ENCODE measurements at places on chromosomes 6 and 20. TPM values are rescaled to one million over a fixed set of nuclear protein-coding genes. Genes with fewer than 3 reads are reported as not detected.

- no peaks in the 10 kb centered on the region for H3K27me3 ChIP-seq
- H3K27ac ChIP-seq, result no peak overlapping the region
- no peak overlapping the region for H3K4me3 ChIP-seq
- H3K36me3 ChIP-seq, result no peaks in the 10 kb centered on the region
Observed at GRCh38 chr20:13280609-13281324, 59.7 kb downstream of the ISM1 start.

- no peak overlapping the region for H3K27ac ChIP-seq
- no peak for DNase-seq
- H3K4me3 ChIP-seq, result no peak overlapping the region
Observed at GRCh38 chr6:53918854-53919510, 124.2 kb downstream of the LRRC1 start.

DNA sequence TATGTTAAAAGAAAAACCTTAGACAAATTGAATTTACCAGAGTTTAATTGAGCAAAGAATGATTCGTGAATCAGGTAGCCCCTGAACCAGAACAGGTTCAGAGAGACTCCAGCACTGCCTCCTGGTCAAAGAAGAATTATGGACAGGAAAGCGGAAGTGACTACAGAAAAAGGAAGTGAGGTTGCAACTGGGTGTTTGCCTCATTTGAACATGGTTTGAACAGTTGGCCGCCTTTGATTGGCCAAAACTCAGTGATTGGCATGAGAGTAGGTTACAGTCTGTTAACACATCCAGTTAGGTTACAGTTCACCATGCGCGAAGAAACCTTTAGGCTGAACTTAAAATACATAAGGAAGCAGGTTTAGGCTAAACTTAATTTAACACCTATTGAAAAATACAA, 248.8 kb downstream of the TFAP2A start:
- peaks cover 21% of the 10 kb centered on the region for H3K4me1 ChIP-seq
- no peak overlapping the region for H3K4me3 ChIP-seq
- H3K36me3 ChIP-seq, result peaks cover under 1% of the 10 kb centered on the region
- H3K27me3 ChIP-seq, result no peaks in the 10 kb centered on the region

- H3K27ac ChIP-seq, result peak overlapping the region; percentile 65
- H3K27me3 ChIP-seq, result no peaks in the 10 kb centered on the region
- peaks cover 16% of the 10 kb centered on the region for H3K36me3 ChIP-seq
- DNase-seq, result no peak
- H3K4me3 ChIP-seq, result no peak overlapping the region
Observed at GRCh38 chr20:62159839-62160238, 16.3 kb downstream of the SS18L1 start.

- peaks cover 7% of the 10 kb centered on the region for H3K36me3 ChIP-seq
- no peak overlapping the region for H3K27ac ChIP-seq
- peaks cover 31% of the 10 kb centered on the region for H3K4me1 ChIP-seq
- no peaks in the 10 kb centered on the region for H3K27me3 ChIP-seq
Observed at GRCh38 chr6:13470238-13471140, 16.9 kb downstream of the GFOD1 start.

GRCh38 chr6:71983131-71983530, 96.8 kb downstream of the RIMS1 start:
- H3K27me3 ChIP-seq, result no peaks in the 10 kb centered on the region
- no peak for DNase-seq
- no peak overlapping the region for H3K4me3 ChIP-seq
- no peaks in the 10 kb centered on the region for H3K36me3 ChIP-seq
- no peak overlapping the region for H3K27ac ChIP-seq

- H3K27me3 ChIP-seq, result no peaks in the 10 kb centered on the region
- H3K36me3 ChIP-seq, result peaks cover 19% of the 10 kb centered on the region
- no peaks in the 10 kb centered on the region for H3K4me1 ChIP-seq
- H3K4me3 ChIP-seq, result no peak overlapping the region
- no peak overlapping the region for H3K27ac ChIP-seq
Observed at GRCh38 chr6:121806116-121806515, 370.7 kb downstream of the GJA1 start.

GRCh38 chr6:97822632-97823031, 539.6 kb upstream of the MMS22L start:
- H3K4me1 ChIP-seq, result peaks cover 59% of the 10 kb centered on the region
- H3K27me3 ChIP-seq, result no peaks in the 10 kb centered on the region
- peak overlapping the region; percentile 93 for H3K27ac ChIP-seq
- H3K36me3 ChIP-seq, result peaks cover 3% of the 10 kb centered on the region
- H3K4me3 ChIP-seq, result peak overlapping the region; percentile 11
- DNase-seq, result no peak

DNA sequence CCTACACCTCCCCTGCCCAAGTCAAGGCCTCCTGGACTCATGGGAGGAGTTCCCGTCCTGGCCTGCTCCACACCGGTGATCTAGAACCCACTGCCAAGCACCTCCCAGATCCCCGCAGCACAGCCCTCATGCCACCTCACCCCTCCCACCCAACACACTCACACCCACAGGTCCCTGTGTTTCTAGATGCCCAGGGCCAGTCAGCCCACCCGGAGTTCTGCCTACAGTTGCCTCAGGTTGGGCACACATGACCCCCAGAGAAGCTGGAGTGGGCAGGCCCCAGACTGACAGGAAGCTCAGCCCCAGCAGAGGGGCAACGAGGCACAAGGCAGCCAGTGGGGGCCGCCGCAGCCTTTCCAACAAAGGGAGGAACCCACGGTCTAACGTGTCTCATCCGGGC, 29.6 kb downstream of the RRBP1 start:
- no peak overlapping the region for H3K4me3 ChIP-seq
- DNase-seq, result no peak
- peak overlapping the region; percentile 84 for H3K27ac ChIP-seq
- H3K27me3 ChIP-seq, result no peaks in the 10 kb centered on the region

DNA sequence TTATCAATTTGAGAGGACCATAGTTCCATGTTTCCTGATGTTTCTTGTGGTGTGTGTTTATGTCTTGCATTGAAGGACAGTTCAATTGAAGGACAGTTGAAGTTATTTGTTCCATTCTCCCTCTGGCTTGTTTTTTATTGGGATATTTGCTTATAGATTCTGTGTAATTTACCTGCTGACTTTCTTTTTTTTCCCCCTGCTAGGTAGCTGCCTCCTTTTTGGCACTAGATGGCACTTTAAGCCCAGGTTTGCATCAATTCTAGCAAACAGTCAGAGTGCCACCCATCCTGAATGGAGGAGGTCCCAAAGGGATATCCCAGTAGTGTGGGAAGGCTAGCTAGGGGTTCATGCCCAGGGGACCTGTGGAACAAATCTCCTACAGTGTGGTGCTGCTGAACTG, 78.1 kb downstream of the CFAP61 start:
- H3K36me3 ChIP-seq, result peaks cover 33% of the 10 kb centered on the region
- H3K27ac ChIP-seq, result no peak overlapping the region
- no peaks in the 10 kb centered on the region for H3K4me1 ChIP-seq

GRCh38 chr20:37505263-37506151, 15.5 kb upstream of the NNAT start:
- 0 out of 2 replicates have a peak, but pooled peaks cover under 1% of the 10 kb centered on the region for H3K4me1 ChIP-seq
- H3K36me3 ChIP-seq, result no peaks in the 10 kb centered on the region
- no peak for DNase-seq
- H3K4me3 ChIP-seq, result no peak overlapping the region
- no peak overlapping the region for H3K27ac ChIP-seq

DNA sequence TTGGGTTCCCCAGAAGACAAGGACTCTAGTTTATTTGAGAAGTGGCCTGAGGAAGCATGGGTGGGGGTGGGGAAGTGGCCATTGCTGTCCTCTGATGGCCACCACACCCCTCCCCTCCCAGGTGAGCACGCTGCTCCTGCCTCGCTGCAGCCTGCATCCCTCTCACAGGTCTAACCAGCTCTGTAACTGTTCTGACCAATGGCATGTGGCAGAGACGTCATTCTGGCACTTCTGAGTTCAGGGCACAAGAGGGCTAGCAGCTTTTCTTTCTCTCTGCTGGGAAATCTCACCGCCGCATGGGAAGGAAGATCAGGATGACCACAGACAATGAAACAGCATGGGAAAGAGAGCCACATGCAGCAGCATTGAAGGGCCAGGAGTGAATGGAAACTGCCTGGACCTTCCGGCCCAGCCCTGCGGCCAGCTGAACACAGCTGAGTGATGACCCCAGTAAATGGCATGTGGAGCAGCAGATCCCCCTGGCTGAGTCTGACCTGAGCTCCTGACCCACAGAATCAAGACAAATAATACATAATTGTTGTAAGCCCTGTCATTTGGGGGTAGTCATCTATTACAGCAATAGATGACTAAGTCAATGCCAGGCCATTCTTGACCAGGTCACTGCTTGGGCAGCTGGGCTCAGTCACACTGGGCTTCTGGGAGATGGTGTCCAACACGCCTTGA, 179.8 kb downstream of the LINC00237 start:
- no peak for DNase-seq
- H3K27ac ChIP-seq, result no peak overlapping the region
- H3K4me1 ChIP-seq, result peaks cover 8% of the 10 kb centered on the region
- H3K27me3 ChIP-seq, result peaks cover 8% of the 10 kb centered on the region

GRCh38 chr6:17473554-17473953, 80.2 kb downstream of the CAP2 start:
- DNase-seq, result no peak
- no peak overlapping the region for H3K4me3 ChIP-seq
- peaks cover 3% of the 10 kb centered on the region for H3K4me1 ChIP-seq
- no peaks in the 10 kb centered on the region for H3K36me3 ChIP-seq
- H3K27me3 ChIP-seq, result no peaks in the 10 kb centered on the region

- peaks cover 34% of the 10 kb centered on the region for H3K36me3 ChIP-seq
- H3K4me1 ChIP-seq, result no peaks in the 10 kb centered on the region
- no peak overlapping the region for H3K4me3 ChIP-seq
Observed at GRCh38 chr20:25270829-25271251, 23.0 kb downstream of the PYGB start.

DNA sequence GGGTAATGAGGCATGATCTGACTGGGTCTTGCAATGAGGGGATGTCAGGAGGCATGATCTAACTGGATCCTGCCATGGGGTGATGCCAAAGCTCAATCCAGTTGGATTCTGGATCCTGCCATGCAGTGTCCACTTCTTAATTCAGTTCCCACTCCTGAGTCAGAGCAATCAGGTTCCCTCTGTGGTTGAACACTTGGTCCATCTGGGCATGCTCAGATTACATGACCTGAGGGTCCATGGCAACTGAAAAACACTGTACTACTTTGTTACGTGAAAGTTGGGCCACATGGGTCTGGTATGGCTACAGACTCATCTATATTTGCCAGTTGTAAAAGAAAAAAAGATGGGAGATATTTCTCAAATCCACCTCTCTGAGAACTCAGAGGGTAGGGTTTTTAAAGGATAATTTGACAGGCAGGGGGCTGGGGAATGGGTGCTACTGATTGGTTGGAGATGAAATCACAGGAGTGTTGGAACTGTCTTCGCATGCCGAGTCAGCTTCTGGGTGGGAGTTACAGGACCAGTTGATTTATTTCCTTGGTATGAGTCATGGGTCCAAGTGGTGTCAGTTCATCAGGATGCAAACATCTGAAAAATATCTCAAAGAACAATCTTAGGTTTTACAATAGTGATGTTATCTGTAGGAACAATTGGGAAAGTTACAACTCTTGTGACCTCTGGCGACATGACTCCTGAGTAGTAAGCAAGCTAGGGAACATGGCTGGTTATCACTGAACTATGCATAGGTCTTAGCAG, 21.6 kb downstream of the C6orf163 start:
- peaks cover 36% of the 10 kb centered on the region for H3K36me3 ChIP-seq
- H3K27ac ChIP-seq, result no peak overlapping the region
- no peaks in the 10 kb centered on the region for H3K4me1 ChIP-seq

DNA sequence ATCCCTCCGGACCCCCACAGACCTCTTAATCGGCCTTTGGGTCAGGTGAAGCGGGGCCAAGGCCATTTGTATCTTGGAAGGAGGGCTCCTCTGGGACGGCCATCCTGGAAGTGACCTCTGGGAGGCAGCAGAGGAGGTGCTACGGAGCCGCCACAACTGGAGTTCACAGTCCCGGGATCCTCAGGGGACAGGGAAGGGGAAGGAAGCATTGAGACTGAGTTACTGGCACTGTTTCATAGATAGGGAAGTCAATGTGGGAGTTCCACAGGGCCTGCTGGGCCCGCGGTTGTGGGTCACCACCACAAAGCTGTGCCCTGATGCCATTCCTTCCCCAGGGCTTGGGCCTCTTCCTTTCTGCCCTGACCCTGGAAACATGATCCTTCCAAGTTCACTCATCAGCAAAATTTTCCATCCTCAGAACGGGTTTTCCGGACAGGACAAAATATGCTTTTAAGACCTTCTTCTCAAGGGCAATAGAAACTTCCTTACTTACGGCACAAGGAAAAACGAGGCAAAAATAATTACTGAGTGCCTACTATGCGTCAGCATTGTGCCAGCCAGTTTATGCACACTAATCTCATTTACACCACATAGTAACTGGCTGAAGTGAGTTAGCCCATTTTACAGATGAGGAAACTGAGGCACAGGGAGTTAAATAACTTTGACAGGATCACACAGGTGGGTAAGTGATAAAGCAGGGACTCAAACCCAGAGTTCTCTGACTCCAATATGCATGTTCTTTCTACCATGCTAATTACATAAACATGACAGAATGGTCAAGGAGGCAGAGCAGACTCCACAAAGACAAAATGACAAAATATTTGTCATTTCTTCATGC, 143.8 kb downstream of the UNC5CL start:
- no peaks in the 10 kb centered on the region for H3K36me3 ChIP-seq
- peaks cover 47% of the 10 kb centered on the region for H3K27me3 ChIP-seq
- no peak overlapping the region for H3K27ac ChIP-seq
- H3K4me1 ChIP-seq, result peaks cover 12% of the 10 kb centered on the region

GRCh38 chr6:43673444-43674084, 14.0 kb downstream of the MRPS18A start:
- no peaks in the 10 kb centered on the region for H3K27me3 ChIP-seq
- peaks cover 20% of the 10 kb centered on the region for H3K4me1 ChIP-seq
- no peak overlapping the region for H3K4me3 ChIP-seq
- H3K36me3 ChIP-seq, result peaks cover 59% of the 10 kb centered on the region
- no peak overlapping the region for H3K27ac ChIP-seq
- DNase-seq, result no peak

DNA sequence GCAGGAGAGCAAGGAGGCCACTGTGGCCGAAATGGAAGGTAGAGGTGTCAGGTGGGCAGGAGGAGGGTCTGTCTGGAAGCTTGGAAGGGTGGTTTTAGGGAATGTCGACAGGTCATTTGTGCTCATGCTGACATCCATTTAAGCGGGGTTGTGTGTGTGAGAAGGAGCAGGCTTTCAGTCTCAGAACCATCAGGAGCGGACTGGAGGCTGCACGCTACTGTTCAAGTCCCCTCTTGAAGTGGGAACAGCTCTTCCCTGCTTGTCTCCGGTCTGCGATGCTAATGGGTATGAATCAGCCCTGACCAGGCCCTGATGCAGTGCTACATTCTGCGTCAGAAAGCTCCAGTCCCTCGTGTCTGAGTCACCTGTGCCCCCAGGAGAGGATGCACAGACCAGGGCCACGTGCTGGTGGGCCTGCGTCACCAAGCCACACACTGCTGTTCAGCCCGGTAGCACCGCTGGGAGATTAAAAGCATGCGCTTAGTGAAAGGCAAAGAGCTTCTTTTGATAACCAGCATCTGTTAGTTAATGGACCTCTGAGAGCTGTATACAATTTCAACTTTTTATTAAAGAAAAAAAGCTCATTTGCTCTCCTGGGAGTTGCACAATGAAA, 58.0 kb downstream of the APCDD1L start:
- H3K27me3 ChIP-seq, result no peaks in the 10 kb centered on the region
- no peak for DNase-seq
- H3K4me3 ChIP-seq, result no peak overlapping the region
- H3K27ac ChIP-seq, result no peak overlapping the region

GRCh38 chr6:66926060-66926459, 1219.0 kb upstream of the EYS start:
- no peak for DNase-seq
- peaks cover 14% of the 10 kb centered on the region for H3K27me3 ChIP-seq
- peaks cover 4% of the 10 kb centered on the region for H3K4me1 ChIP-seq
- no peak overlapping the region for H3K27ac ChIP-seq
- peaks cover 71% of the 10 kb centered on the region for H3K36me3 ChIP-seq
- no peak overlapping the region for H3K4me3 ChIP-seq

SMLR1 gene
- not detected for total RNA-seq

NDRG3 gene
- total RNA-seq, result 26.0 TPM

GMDS gene
- total RNA-seq, result 38.8 TPM

RBBP8NL gene
- 1.4 TPM for total RNA-seq

Measured in WTC11 (cell line).